ENCODE measurements at places on chromosomes 16 and 17. TPM values are rescaled to one million over a fixed set of nuclear protein-coding genes. Genes with fewer than 3 reads are reported as not detected.

Gene CD300LF
- total RNA-seq = not detected

Gene CCDC144A
- total RNA-seq = 4.0 TPM

DNA sequence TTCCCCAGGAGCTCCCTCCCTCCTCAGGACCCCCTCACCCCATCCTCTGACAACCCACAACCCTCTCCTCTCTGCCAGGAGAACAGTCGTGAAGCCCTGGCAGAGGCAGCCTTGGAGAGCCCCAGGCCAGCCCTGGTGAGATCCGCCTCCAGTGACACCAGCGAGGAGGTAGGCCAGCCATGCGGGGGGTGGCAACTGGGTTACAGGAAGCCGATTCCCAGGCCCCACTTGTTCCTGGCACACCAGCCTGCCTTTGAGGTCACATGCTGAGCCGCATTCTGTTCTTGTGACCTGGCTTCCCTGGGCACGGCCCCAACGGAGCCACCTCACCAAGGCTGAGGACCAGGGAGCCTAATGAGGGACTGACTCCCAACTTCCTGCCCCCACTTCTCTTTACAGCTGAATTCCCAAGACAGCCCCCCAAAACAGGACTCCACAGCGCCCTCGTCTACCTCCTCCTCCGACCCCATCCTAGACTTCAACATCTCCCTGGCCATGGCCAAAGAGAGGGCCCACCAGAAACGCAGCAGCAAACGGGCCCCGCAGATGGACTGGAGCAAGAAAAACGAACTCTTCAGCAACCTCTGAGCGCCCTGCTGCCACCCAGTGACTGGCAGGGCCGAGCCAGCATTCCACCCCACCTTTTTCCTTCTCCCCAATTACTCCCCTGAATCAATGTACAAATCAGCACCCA lies 7.9 kb downstream of the NAT9 start:
- DNase-seq = no peak

DNA sequence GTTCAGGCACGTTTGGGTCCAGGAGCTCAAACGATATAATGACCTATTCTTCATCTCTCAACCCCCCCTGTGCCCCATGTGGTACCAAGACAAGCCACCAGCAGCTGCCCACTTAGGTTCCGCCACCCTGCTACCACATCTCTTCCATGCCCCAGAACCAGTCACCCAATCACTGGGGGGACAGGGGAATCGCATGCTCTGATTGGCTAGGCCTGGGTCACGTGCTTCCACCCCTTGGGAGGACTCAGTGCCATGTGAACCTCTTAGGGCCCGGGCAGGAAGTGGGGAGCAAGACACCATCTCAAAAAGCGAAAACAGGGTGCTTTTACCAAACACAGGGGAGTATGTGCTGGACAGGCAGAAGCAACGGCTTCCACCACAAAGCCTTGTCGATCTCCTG lies 91.3 kb downstream of the KATNIP start:
- DNase-seq = no peak

DNA sequence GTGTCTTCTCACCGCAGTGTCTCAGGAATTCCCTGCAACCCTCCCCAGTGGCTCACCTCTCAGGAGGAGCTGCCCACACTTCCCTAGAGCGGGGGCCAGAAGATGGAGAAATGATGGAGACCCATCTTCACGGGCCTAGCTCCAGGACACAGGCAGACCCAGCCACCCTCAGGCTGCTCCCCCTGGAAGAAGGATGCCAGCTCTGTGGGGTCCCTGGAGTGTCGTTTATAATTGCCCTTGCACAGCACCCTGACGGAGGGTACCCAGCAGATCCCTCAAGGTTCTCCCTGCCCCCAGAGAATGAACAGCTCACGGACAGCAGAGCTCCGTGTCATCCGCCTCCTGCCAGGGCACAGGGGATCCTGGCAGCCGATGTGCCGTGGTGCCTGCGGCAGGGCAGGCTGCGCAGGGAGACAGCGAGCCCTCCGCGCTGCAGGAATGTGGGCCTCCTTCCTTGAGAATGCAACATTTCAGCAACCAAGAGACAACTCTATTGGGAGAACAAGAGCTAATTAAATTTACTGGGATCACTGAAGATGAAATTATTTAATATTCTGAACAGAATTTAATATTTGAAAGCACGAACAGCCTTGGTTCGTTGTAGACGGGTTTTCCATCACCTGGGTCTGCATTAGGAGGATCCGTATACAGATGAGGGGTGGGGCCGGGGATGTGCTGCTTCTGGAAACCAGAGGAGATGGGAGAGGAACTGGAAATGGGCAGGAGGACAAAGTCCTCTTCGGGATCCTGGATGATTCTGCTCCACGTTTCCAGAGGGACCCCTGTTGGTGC lies 21.0 kb upstream of the RBFOX3 start:
- no peak for DNase-seq

Gene MPP2
- 6.4 TPM for total RNA-seq

DNA sequence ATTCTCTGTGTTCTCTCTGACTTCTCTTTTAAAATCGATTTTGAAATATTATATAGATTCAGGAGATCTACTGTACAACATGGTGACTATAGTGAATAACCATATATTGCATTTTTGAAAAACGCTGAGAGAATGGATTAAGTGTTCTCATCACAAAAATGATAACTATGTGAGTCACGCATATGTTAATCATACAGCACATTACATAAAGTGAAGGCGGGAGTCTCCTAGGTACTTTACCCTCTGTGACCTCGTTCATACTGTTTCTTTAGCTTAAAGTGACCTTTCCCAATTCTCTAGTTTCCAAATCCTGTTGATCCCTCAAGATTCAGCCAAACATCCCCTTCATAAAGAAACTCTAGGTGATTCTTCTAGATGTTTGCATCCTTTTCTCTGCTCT lies 3.1 kb upstream of the KRTAP3-2 start:
- DNase-seq = no peak

DNA sequence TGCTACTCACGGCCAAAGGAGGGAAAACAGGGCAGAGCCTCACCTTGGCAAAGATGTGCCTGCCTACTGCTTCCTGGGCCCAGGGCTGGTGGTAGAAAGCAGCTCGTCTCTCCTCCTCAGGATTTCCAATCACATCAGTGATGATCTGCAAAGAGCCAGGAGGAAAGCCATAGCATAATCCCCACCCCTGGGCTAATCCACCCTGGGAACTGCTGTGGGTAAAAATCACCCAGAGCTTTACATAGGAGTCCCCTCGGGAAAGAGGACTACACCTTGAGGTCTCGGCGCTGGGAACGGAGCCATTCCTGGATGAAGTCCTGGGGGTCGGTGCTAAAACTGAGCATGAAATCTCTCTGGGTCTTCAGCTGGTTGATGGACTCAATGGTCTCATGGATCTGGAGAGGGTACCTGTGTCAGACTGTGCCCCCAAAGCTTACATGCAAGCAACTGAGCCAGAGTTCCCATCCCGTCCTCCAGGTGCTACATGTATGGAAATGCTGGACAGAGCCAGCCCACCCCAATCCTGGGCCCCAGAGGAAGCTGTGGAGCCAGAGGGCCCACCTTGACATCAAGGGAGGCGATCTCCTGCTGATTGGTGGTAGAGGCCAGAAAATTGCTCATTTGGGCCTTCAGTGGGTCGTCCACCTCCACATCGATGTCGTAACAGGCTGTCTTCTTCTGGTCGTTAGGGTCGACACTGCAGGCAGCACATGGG lies 5.7 kb upstream of the FTSJ3 start:
- no peak for DNase-seq

Gene TBC1D3B
- not detected for total RNA-seq

DNA sequence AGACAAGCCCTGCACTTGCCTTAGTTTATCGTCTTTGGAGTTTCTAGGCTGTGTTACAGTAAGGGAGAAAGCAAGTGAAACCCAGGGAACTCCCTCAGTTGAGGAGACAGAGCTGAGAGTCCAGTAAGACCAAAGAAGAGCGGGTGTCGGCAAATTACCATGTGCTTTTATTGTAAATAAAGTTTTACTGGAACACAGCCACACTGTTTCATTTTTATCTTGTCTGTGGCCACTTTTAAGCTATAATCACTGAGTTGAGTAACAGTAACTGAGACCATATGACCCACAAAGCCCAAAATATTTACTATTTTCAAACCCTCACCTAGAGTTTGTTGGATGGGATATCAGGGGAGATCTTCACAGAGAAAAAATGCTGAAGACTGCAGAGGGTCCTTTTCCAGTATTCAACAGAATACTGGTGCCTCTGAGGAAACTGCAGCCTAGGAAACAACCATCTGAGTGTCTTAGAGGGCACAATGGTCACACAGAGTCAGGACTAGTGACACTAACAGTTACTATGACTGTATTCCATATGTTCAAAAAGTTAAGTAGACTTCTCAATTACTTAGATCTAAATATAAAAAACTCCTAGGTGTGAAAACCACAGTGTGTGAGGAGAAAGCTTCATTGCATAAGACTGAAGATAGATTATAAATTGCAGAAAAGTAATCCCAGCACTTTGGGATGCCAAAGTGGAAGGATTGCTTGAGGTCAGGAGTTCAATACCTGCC lies 351.1 kb upstream of the TBX2 start:
- no peak for DNase-seq

DNA sequence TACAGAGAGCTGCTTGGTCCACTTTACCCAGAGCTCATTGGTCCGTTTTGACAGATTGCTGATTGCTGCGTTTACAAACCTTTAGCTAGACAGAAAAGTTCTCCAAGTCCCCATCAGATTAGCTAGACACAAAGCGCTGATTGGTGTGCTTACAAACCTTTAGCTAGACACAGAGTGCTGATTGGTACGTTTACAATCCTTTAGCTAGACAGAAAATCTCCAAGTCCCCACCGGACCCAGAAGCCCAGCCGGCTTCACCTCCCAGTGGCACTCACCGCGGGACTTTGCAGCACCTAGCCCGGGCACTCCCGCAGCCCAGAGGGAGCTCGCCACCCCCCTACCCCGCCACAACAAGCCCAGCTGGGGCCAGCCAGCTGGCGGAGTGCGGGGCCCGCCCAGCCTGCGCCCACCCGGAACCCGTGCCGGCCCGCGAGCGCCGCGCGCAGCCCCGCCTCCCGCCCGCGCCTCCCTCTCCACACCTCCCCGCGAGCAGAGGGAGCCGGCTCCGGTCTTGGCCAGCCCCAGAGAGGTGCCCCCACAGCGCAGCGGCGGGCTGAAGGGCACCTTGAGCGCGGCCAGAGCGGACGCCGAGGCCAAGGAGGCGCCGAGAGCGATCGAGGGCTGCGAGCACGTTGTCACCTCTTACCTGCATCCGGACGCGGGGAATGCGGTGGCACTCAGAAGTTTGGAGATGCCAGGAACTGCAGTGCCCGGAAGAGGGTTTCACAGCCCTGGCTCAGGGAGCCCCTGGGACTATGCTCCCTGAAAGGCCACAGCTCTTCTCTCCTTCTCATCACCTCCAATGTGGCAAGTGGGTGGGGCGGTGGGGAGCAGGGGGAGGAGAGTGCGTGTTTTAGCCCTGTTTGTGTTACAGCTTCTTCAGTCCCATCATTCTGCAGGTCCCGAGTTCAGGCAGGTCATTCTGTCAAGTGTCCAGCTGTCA lies 1504.5 kb downstream of the CDH11 start:
- no peak for DNase-seq

DNA sequence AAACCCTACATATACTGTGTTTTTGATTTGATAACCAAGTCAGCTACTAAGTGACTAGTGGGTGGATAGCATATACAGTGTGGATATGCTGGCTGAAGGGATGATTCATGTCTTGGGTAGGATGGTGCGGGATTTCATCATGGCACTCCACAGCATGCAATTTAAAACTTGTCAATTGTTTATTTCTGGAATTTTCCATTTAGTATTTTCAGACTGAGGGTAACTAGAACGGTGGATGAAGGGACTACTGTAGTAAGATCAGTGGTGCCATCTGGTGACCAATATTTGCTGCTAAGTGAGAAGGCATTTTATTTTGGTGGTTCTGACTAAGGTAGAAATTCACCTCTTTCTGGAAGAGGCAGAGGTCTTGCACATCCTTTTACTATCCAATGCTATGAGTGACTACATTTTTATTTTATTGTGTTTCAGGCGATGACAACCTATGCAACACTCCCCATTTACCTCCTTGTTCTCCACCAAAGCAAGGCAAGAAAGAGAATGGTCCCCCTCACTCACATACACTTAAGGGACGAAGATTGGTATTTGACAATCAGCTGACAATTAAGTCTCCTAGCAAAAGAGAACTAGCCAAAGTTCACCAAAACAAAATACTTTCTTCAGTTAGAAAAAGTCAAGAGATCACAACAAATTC lies 3.1 kb downstream of the CDC6 start:
- peak; percentile 46 for DNase-seq

GRCh38 chr17:70912716-70913485 lies 743.6 kb downstream of the KCNJ2 start:
- DNase-seq = no peak

- no peak for DNase-seq
Measured at GRCh38 chr17:80665792-80666191, 121.2 kb downstream of the RPTOR start.

- peak; percentile 15 for DNase-seq
Measured at GRCh38 chr17:5373112-5373511, 46.4 kb downstream of the NUP88 start.

DNA sequence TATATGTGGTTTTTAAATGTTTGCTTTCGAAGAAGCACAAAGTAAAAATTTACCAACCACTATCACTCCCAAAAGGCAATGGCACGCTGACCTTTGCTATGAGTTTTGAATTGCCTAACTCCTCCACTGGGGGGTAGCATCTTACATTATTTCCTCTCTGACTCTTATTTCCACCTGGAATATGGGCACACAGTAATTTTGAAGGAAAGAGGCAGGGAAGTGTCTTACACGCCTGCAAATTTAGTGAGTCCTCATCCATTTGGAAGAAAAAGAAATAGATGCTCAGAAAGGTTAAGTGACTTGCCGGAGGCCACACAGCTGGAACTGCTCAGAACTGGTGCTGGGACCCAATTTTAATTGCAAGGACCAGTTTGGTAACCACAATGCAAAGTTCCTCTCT lies 29.9 kb upstream of the IRX6 start:
- no peak for DNase-seq

- DNase-seq = no peak
Measured at GRCh38 chr17:46758614-46759013, 59.9 kb downstream of the WNT3 start.

GRCh38 chr17:57548421-57549410 lies 196.4 kb downstream of the CCDC182 start:
- no peak for DNase-seq

- DNase-seq = no peak
Measured at GRCh38 chr17:80673152-80673920, 128.7 kb downstream of the RPTOR start.

Gene RPRML
- not detected for total RNA-seq

- DNase-seq = no peak
Measured at GRCh38 chr17:78272914-78273258, 41.5 kb downstream of the TMEM235 start.

Data from stomach (tissue), 19 donors.